EH (cell line): ENCODE measurements at places on chromosomes 1 and 21.

DNA sequence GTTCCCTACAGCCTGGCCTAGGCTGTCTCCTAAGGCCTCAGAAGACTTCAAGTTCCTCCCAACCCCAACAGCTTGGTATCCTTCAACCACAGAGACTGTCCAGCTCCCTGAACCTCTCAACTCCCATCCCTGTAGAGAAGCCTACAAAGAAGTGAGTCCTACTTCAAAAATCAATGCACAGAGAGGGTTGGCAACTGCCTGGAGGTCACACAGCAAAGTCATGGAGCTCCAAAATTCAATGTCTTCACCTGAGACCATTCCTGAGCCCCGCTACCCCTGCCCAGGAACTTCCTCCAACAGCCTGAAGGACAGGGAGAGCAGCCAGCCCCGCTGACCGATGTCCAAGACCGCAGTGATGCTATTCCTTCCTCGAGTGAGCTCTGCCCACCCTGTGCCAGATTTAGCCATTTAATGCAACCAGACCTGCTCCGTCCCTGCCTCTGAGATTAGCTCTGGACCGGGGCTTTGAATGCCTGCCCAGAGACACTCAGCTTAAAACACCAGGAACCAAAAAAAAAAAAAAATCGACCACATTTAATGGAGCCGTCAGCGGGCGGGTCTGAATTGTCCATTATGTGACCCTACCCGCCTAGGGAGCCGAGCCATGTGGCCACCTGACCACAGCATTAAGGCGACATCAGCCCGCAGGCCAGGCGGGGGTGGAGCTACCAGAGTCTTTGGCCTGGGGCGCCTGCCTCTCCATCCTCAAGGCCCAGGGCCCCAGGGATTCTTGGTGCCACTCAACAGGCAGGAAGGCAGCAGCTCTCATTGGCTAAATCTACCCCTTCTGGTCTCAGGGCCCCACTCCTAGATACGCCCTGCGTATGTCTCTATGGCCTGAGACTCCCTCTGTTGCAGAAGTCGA, 148.6 kb downstream of the SYF2 start:
- DNase-seq: no peak

DNA sequence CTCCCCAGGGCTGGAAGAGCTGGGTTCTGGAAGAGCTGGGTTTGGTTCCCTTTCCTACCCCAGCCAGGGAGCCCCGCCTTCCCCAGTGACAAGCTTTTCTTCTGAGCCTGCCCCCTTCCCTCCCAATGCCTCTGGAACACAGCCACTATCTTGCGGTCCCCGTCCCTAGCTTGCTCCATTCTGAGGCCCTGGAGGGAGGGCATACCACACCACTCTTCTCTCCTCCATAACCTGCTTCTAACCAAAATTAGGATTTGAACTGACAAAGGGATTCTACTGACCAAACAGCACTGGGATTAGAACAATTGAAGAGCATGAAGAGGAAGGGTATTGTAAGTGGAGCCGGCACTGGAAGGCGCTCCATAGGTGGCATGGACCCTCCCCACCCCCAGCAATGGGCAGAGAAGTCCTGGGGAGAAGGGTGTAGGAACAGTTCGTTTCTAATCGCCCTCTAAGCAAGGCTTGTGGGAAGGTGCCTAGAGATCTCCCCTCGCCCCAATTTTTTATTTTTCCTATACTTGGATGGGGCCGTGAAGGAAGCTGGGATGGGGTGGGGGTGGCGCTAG, 690 bp downstream of the C1orf216 start:
- DNase-seq: peak; percentile 87

DNA sequence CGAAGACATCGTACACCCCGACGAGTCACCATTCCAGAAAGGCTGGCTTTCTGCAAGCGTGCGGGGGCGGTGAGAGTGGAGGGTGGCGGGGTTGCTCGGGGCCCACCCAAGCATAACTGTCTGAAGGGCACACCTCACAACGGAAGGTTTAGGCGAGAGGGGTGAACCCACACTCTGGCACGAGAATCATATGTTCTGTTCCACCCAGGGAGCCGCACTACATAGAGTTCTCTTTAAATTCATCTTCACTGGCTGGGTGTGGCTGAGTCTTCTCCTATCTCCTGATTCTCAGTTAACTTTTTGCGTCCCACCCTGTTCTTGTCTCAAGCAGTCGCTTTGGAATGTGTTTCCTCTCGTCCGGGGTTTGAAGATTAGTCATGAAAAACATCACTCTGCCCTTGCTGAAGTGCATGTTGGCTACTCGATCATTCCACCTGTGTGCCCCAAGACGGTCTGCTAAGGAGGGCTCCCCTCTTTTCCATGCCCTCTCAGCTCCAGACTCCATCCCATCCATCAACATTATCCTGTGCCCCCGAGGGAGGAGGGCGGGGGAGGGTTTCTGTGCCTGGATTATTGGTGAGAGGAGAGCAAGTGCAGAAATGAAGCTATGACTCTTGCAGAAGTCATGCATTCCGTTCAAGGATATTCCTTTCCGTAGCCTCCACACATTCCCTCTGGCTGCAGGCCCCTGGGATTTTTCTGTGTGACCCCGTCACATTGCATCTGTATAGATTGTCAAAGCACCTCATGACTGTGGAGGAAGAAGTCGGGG, 53.5 kb upstream of the CD34 start:
- peak; percentile 64 for DNase-seq

DNA sequence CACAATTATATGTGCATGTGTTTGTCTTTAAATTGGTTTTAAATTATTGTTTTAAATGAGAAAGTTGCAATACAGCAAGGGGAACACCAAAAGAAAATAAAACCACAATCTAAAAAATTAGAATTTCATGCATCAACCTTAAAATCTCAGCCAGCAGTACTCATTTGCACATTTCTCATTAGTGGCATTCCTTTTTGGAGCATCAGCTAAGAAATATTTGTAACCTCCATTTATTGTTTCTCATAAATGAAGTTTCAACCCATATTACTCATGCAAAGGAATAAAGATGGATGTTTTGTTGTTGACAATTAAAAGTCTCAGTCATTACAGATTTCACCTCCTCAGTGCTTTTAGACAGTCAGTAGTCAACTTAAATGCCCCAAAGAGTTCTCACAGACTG, 160.1 kb downstream of the TBX15 start:
- DNase-seq: no peak

- DNase-seq: no peak
These were observed 208.4 kb downstream of the MATN1 start for GRCh38 chr1:30514945-30515344.

- no peak for DNase-seq
These were observed 48.3 kb upstream of the DPH5 start for GRCh38 chr1:101073836-101074235.

- peak; percentile 92 for DNase-seq
These were observed at the start of gene ZNF436 for GRCh38 chr1:23369335-23370013. Gene ZNF436 (minus strand): TSS chr1:23369836. CDS start chr1:23368005, 1,831 bp downstream.

DNA sequence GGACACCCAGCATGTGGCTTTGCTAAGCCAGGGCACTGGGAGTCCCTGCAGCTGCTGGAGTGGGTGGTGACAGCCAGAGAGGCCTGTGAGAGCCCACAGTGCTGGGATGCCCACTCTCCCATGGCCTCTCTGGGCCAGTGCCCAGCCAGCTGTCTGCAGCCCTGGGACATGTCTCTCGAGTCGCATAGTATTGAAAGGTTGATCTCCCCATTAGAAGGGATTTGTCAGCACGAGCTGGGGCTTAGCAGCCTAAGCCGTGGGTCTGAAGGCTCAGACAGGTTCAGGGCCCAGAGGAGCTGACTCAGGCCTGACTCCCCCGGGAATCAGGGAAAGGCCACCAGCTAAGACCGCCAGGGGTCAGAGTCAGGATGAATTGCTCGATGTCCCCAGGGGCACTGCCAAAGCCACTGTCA, 53.5 kb downstream of the FOXD2 start:
- DNase-seq: no peak

GRCh38 chr1:7690076-7690475, 81.0 kb upstream of the VAMP3 start:
- DNase-seq: no peak

GRCh38 chr1:44594871-44595735, 79.2 kb downstream of the TMEM53 start:
- DNase-seq: peak; percentile 62
